ENCODE measurements at places on chromosomes 11 and 22. TPM values are rescaled to one million over a fixed set of nuclear protein-coding genes. Genes with fewer than 3 reads are reported as not detected.

NPTXR gene
- total RNA-seq = 8.9 TPM

OR5A2 gene
- not detected for total RNA-seq

PISD gene
- total RNA-seq = 28.4 TPM

FOLR2 gene
- not detected for total RNA-seq

TRIM49 gene
- 0.05 TPM for total RNA-seq

MAJIN gene
- total RNA-seq = not detected

TRIM48 gene
- total RNA-seq = not detected

MCM5 gene
- 83.4 TPM for total RNA-seq

HTR3A gene
- not detected for total RNA-seq

SLC22A6 gene
- not detected for total RNA-seq

HBB gene
- not detected for total RNA-seq

DESI1 gene
- total RNA-seq = 16.0 TPM

USH1C gene
- total RNA-seq = 0.92 TPM

OR10A3 gene
- total RNA-seq = not detected

NCR3LG1 gene
- 2.5 TPM for total RNA-seq

SGSM1 gene
- 0.79 TPM for total RNA-seq

RIBC2 gene
- 2.6 TPM for total RNA-seq

PANX3 gene
- not detected for total RNA-seq

C22orf31 gene
- not detected for total RNA-seq

NRIP3 gene
- total RNA-seq = 0.83 TPM

TEX54 gene
- not detected for total RNA-seq

CDKN1C gene
- total RNA-seq = 7.9 TPM

PTPRCAP gene
- 0.29 TPM for total RNA-seq

PGAP2 gene
- 23.1 TPM for total RNA-seq

RAD9A gene
- total RNA-seq = 29.0 TPM

SLC17A6 gene
- not detected for total RNA-seq

OR2D2 gene
- not detected for total RNA-seq

C11orf91 gene
- total RNA-seq = 0.85 TPM

LGR4 gene
- 37.1 TPM for total RNA-seq

BAD gene
- 65.9 TPM for total RNA-seq

MMP12 gene
- 0.06 TPM for total RNA-seq

HARBI1 gene
- total RNA-seq = 7.7 TPM

FIBIN gene
- not detected for total RNA-seq
